ENCODE measurements at places on chromosomes 6 and 20.

DNA sequence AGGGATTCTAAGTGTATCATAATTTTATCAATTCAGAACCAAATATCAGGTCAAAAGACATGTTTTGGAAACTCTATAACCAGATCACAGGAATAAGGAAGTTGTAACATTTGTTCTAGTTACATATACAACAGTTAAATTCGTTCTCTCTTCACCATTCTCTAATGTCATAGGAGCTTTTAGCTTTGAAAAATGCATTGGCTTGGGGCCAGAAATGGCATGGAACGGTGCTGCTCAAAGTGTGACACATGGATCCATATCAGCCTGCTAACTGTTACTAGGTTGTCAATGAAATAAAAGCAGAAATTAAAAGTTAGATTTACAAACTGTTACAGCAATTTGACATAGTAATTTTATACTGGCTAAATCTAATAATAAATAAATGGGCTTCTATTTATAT lies 120.3 kb downstream of the LCA5 start:
- DNase-seq = no peak

- DNase-seq = no peak
These were observed 241.5 kb upstream of the PLN start for GRCh38 chr6:118306392-118307238.

- peak; percentile 81 for DNase-seq
These were observed at the start of gene CAP2 for GRCh38 chr6:17392978-17393891. Gene CAP2 (plus strand): TSS chr6:17393595. CDS start chr6:17421556, 27,961 bp downstream.

GRCh38 chr6:89311853-89312531 lies 3.1 kb downstream of the GABRR2 start:
- peak; percentile 74 for DNase-seq

GRCh38 chr6:36387440-36388303 lies at the start of gene ETV7:
Gene ETV7 (minus strand): TSS chr6:36387669. CDS start chr6:36387541, 128 bp downstream.
- DNase-seq = peak; percentile 45

- DNase-seq = no peak
These were observed 2.8 kb downstream of the SIRPA start for GRCh38 chr20:1897965-1898464.

- DNase-seq = no peak
These were observed 32.5 kb downstream of the STK38 start for GRCh38 chr6:36514554-36515456.

DNA sequence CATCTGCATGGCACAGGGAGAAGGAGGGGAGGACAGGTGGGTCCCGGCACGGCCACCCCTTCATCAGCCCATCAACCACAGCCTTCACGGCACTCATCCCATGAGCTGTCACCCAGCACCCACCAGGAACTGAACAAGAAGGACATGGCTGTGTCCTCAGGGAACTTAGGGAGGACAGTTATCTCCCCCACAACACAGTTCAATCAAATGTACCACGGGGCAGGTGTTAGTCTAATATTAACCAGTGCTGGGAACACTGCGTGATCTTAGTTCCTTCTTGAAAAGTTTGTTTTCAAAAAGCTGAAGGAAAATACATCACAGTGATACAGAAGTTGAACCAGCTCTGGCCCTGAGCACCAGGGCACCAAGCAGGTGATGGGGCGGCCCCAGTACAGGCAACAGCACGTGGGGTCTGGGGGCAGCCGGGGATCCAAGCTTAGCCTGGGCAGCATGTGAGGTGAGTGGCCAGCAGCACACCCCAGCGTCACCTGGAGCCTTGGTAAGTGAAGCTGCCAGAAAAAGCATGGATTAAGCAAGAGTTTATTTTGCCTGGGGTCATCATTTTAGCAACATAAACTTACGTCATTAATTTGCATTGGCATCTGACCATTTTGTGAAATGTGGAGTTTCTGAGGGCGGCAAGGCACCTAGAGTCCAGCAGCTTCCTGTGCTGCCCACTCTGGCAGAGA lies 35.5 kb upstream of the AFDN start:
- DNase-seq = no peak
